ENCODE measurements at places on chromosomes 5 and 9. TPM values are rescaled to one million over a fixed set of nuclear protein-coding genes. Genes with fewer than 3 reads are reported as not detected.

Gene CCL21
- polyA plus RNA-seq = 23.5 TPM

Gene FSD1L
- 11.2 TPM for polyA plus RNA-seq

DNA sequence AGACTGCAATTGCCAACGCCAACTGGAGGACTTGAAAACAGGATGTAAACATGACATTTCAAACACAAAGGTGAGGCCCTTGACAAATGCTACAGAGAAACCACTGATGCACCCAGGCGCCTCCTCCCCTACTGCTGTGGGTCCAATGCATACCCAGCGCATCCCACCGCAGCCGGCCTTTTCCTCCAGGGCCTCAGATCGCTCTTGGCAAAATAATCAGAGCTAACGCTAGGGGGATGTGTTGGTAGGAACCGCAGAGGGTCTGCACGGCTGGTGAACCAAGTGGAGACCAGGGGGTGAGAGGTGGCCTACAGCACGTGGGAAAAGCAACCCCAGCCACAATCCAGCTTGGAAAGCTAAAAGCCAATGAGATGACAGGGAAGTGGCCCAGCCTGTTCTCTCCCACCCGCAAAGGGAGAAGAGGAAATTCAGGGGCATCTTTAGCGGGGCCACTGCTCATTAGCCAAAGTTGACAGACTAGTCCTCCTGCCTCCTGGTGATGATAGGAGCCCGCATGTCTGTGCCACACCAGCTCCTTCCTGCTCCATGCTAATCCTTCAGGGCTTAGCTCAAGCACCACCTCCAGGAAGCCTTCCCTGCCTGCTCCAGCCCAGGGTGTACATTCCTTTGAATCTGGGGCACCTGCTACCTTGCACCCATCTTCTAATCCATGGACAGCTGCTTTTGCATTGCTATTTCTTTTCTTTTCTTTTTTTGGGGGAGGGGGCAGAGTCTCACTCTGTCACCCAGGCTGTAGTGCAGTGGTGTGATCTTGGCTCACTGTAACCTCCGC is 5.9 kb downstream of the FAM163B start:
- DNase-seq = no peak

DNA sequence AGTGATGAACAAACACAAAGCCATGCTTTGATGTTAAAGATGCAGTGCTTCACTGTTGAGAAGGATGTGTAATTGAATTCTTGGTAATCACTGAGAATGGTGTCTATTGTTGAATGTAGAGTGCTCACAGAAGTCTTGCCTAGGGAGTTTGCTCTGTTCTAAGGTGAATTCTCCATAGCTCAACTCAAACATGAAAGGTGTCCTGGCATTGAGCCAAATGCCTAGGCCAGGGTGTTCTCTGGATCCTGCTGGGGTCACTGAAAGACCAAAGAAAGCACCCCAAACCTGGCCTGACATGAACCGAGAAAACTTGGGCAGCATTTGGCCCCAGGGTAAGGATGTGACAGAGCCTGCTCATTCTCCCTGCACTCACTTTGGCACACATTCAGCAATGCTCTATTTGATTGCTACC is 217.3 kb downstream of the ARL15 start:
- no peak for DNase-seq

DNA sequence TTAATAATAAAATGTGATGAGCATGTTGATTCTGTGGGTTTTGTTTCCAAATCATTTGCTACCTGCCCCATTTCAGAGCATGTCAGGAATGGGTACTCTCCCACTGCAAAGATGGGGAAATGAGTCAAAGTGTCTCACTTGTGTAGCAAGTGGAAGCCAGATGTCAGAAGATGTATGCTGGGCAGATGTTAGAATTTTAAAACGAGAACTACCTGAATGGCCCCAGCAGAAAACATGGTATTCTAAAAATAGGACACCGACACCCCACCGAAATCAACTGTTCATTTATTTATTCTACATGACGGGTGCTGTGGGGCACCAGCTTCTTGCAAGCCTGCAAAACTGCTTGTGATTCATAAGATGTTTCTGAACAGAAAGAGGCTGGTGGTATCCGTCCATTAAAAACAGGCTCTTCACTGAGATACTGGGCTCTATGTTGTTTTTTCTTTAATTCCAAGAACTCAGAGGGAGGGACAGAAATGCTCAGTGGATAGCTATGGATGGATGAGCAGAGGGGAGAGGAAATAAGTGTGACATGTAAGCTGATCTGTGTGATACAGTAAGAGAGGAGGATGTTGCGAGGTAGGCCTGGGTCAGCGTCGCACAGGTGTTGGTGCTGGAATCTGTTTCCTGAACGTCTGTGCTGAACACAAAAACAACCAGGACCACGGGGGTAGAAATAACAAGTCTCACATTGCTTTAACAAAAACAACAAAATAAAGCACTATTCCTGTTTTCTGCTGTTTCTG is 157.2 kb downstream of the EFNA5 start:
- no peak for DNase-seq

- DNase-seq = no peak
Observed at GRCh38 chr5:178474562-178475184, 115.5 kb downstream of the COL23A1 start.

DNA sequence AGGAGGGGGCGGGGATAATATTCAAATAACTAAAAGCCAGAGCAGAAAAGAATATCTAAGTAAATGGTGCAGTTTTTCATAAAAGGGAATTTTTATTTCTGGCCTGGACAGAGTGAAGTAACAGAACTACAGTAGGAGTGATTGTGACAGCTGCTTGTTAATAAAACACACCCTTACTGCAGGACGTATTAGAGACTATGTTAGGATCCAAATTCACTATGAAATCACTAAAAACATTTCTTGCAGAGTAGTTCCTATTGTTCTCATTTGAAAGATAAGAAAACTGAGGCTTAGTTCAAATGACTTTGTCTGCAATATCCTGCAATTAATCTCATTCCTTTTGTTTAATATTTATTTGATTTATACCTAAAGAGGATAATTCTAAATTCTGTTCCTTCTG is 39.5 kb downstream of the FAM174A start:
- DNase-seq = no peak

- DNase-seq = no peak
Observed at GRCh38 chr9:79360387-79361347, 211.1 kb upstream of the TLE4 start.

DNA sequence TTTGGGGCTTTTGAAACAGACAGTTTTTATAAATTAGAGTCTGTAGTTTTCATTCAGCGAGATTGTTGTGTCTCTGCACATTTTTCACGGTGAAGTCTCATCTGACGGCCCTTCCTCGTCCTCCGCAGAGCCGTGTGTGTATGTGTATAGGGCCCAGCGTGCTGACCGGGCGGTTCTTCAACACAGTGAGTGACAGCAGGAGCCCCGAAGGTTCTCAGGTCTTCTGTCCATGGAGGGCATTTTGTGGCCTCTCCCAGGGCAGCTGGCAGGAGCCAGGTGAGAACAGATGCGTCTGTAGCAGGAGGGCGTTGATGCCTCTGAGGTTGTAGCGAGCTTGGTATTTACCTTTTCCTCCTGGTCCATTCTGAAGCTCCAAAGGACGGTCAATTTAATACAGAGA is 116.0 kb upstream of the LPCAT1 start:
- DNase-seq = no peak

GRCh38 chr5:59557572-59557971 is 336.0 kb downstream of the PDE4D start:
- no peak for DNase-seq
